ENCODE measurements at places on chromosomes 6 and 20.

- DNase-seq = no peak
These were observed 5.7 kb downstream of the CDC40 start for GRCh38 chr6:110185879-110186278.

DNA sequence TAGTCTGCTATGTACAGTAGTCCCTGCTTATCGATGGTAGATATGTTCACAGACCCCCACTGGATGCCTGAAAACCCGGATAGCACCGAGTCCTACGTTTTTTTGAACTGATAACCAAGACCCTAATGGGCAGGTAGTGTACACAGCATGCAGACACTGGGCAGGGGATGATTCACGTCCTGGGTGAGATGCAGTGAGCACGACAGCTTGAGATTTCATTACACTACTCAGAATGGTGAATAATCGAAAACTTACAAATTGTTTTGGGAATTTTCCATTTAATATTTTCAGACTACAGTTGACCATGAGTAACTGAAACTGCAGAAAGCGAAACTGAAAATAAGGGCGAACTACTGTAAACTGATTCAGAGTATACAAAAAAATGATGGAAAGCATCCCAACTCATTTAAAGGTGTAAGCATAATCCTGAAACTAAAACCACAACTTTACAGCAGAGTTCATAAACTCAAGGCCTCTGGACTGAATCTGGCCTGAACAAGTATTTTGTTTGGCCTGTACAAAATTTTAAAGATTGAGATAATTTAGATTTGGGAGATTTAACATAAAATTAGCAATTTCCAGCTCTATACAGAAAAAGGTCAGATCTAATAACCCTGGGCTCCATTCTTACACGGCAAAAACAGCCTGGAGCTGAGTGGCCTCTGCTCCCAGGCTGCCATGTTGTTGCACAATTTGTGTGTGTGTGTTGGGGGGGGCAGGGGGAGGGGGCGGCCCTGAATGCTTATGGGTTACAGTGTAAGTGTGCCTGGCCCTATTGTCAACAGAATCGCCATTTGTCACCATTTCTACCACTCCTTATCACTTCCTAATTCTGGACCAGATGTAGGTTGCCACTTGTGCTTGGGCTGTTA lies 34.9 kb downstream of the RNF24 start:
- peak; percentile 11 for DNase-seq

- DNase-seq = no peak
These were observed 92.4 kb downstream of the COL12A1 start for GRCh38 chr6:75113446-75113845.

GRCh38 chr6:33981421-33981820 lies 164.5 kb downstream of the GRM4 start:
- DNase-seq = peak; percentile 19

DNA sequence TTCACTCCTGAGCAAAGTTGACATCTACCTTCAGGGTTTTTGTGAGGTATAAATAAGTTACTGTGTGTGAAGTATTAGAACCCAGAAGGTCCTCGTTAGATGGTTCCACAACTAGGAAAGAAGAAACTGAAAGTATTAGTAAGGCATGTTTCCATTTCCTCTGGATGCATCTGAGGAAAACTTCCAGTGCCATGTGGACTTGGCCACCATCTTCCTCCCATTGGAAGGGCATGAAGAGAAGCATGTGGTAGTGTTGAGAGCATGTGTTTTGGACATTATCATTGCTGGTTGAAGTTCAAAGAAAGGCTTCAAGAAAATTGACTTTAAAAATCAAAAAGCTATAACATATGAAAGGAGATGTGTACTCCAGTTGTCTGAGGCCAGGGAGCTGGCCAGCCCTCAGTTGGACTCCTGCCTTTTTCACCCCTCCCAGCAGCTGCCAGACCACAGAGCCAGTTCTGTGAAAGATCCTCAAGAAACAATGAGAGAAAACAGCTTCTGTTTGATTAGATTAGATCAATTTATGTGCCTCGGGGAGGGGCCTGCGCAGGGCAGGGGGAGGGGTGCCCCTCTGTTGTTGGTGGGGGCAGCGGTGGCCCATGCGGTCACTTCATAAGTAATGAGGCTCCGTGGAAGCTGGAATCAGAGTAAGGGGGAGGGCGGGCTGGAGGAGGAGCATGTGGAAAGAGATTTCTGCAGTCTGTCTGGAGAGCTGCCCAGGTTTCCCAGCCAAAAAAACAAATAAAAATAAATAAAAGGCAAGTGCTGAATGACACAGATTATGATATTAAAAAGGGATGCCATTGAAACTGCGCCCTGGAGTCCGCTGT lies 154.0 kb downstream of the JARID2 start:
- peak; percentile 60 for DNase-seq

- DNase-seq = no peak
These were observed 223.5 kb upstream of the MARCKS start for GRCh38 chr6:113633638-113634037.

- DNase-seq = peak; percentile 55
These were observed 2.2 kb downstream of the CENPB start for GRCh38 chr20:3784216-3784853.

- no peak for DNase-seq
These were observed 8.5 kb downstream of the GCM2 start for GRCh38 chr6:10873374-10873773.

DNA sequence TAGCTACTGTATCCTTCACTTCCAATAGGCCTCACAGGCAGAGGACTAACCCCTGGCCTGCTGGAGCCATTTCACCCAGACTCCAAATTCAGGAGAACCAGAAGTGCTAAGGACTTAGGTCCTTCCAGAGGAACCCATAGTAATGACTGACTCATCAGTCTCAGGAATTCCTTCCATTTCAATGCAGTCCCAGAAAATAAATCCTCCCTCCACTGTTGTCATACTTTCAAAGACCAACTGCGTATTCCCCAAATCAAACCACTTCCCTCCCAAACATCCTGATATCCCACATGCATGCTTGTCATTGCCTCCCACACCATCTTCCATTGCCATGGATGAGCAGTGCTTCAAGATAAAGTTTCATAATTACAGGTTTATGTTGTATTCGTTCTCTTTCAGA lies 31.8 kb upstream of the NT5E start:
- no peak for DNase-seq

- no peak for DNase-seq
These were observed 27.9 kb downstream of the GSS start for GRCh38 chr20:34927736-34928135.

All from H7 (cell line).